ENCODE measurements at places on chromosomes 4 and X.

- no peak for DNase-seq
These were observed 711.9 kb upstream of the FRG1 start for GRCh38 chr4:189228726-189229125.

- no peak for DNase-seq
These were observed 400.6 kb upstream of the MAGEB18 start for GRCh38 chrX:25737540-25737939.

- DNase-seq, result no peak
These were observed 624.3 kb upstream of the EPHA5 start for GRCh38 chr4:66294638-66295037.

- DNase-seq, result peak; percentile 79
These were observed at the start of gene FGFRL1 for GRCh38 chr4:1011022-1011665. FGFRL1 (plus strand) TSS chr4:1011626; CDS start chr4:1012486, 860 bp downstream.

DNA sequence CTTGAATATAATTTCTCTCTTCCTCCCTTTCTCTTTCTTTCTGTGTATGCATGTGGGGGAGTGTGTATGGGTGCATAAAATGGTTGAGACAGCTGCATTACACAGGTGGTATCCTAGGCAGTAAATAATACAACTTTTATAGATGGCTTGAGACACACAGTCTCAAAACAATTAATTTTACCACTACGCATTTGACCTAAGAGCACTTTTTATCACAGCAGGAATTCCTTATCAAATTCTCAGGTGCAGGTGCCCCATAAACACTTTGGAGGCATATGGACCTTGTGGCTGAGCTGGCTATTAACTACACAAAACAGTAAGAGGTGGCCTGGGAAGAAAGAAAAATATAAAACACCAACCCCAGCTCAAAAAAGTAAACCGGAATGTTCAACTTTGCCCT is 91.3 kb downstream of the RASGEF1B start:
- DNase-seq, result no peak

GRCh38 chr4:5730993-5731990 is 20.3 kb downstream of the EVC start:
- DNase-seq, result no peak

- DNase-seq, result no peak
These were observed 31.7 kb downstream of the USP9X start for GRCh38 chrX:41116948-41117347.

- DNase-seq, result no peak
These were observed 986.4 kb downstream of the NLGN4X start for GRCh38 chrX:5242091-5242790.

DNA sequence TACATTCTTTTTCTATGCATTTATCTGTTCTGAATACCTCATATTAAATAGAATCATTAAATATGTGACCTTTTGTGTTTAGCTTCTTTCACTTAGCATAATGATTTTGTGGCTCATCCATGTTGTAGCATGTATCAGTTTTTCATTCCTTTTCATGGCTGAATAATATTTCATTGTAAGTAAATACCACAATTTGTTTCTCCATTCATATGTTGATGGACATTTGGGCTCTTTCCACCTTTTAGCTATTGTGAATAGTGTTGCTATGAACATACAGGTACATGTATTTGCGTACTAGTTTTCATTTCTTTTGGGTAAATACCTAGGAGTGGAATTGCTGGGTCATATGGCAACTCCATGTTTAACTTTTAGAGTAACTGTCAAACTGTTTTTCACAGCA is 85.1 kb downstream of the GNL3L start:
- no peak for DNase-seq

DNA sequence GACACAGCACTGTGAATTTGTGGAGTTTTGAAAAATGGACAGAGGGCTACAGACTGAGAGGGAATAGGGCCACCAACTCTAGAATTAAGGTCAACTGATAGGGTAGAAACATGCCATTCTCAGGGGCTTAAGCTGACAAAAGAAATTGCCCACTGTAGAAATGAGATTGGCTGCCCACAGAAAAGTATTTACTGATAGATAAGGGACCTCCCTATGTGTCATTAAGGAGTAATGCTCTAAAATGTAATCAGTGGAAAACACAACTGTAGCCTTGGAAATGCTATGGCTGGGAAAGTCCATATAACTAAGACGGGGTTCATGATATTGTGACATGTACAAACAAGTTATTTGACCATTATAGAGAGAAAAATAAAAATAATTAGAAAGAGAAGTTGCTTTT is 4.6 kb downstream of the RTL9 start:
- DNase-seq, result no peak

DNA sequence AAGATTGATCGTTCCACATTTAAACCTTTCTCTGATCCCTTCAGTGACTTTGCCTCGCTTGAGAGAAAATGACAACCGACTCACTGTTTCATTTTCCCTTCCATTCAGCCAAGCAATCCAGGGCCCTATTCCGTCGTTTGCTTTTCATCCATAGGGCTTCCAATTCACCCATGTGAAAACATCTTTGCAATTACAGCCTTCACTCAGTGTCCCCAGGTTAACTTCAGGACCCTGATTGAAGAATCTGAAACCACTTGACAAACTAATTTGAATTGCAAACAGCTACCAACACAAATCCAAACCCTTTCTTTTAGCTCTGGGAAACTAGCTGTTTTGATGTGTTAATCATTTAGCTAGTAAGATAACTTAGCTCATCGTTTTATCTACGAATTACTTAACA is 120.2 kb upstream of the FAM9C start:
- DNase-seq, result no peak

DNA sequence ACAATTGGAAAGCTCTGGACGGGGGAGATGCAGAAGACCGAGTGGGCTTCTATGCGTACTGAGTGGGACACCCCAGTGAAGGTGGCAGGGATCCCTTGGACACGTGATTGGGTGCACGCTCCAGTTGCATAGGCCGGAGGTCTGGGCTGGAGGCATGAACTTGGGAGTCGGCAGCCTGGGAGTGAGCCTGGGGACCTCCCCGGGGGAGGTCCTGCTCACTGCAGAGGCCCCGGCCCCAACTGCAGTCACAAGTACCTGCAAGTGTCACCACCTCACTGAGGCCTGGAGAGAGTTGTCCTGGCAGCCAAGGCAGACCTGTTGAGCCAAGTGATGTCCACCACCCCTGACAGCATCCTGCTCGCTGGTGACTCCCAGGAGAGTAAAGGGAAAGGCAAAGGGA is 49.3 kb upstream of the HMX1 start:
- no peak for DNase-seq

GRCh38 chr4:167233685-167234315 is 494 bp downstream of the SPOCK3 start:
- no peak for DNase-seq

GRCh38 chr4:80336582-80336981 is 1.1 kb downstream of the CFAP299 start:
- DNase-seq, result no peak

GRCh38 chrX:47612418-47612817 is 7.2 kb downstream of the SYN1 start:
- no peak for DNase-seq

DNA sequence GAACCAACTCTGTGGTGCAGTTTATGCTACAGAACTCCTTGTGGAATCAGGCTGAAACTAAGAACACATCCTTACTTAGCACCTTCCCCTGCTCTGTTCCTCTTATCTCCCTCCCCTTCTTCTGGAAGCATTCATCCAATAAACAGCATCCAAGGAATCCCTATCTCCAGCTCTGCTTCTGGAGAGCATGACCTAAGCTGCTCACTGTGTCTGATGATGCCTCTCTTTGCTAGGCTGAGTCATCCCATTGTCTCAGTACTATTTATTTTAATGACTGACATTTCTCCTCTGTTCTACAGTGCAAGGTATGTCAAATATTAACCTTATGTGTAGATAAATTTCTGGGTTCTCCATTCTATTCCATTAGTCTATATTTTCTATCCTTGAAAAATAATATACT is 71.2 kb downstream of the BEND2 start:
- no peak for DNase-seq

DNA sequence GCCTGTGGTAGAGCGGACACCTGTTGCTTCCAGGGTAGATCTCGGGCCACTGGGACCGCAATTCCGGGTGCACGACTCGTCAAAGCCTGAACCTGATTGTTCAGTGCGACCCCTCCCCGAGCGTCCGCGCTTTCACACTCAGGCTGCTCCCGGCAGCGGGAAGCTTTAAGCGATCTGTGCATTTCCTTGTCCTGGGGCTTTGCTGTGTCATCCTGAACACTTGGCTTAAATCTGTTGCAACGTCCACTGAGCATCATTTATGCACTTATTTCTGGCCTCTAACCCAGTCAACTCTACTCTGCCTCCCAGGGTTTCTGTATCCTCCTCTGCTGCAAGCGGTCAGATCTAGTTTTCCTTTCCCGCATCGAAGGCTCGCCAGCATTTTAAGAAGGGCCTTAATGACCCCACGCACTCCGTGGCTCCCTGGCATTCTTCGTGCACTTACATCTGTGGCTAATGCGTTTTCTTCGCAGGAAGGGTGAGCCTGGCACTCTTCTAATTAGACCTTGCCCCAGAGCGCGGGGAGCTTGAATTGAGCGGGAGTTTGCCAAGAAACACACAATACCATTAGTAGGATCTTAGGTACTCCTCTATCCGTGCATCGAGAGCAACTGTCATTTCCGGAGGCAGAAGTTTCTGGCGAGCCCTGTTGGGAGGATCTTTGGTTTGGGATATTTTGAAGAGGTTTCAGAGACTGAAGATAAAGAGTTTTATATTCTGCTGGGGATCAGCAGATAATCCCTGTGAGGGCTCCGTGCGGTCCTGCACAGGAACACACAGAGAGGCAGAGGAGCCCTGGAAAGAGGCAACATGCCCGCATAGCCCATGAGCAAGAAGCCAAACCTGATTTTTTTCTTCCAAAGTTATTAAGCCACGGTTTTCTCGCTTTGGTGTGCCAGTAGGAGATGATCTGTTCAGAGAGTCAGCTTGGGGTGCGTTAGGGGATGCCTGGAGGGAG is 654 bp upstream of the DDIT4L start:
- no peak for DNase-seq

DNA sequence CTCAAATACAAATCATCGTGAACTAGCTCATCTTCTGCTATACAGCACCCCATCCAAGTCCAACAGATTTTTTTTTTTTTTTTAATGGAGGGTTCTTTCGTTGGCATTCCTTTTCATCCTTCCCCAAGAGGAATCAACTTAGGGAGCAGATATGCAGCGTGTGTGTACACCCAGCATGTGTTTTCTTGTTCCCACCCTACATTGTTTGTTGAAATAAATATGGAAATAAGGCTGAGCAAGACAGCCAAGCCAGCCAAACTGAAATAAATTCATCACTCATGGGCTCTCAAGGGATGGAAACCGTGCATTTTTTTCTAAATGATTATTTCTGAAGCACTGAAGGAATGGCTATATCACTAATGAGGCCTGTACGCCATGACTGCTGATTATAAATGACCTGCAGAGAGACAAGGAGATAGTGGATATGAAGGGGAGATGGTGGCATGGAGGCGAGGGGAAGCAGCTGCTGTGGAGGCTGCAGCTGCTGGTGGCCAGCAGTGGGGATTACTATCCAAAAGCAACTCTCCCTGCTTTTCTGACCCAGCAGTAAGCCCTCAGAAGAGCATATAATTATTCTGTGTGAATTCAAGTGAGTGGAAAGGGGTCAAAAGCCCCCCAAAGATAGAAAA is 173.9 kb downstream of the MGST2 start:
- DNase-seq, result no peak

DNA sequence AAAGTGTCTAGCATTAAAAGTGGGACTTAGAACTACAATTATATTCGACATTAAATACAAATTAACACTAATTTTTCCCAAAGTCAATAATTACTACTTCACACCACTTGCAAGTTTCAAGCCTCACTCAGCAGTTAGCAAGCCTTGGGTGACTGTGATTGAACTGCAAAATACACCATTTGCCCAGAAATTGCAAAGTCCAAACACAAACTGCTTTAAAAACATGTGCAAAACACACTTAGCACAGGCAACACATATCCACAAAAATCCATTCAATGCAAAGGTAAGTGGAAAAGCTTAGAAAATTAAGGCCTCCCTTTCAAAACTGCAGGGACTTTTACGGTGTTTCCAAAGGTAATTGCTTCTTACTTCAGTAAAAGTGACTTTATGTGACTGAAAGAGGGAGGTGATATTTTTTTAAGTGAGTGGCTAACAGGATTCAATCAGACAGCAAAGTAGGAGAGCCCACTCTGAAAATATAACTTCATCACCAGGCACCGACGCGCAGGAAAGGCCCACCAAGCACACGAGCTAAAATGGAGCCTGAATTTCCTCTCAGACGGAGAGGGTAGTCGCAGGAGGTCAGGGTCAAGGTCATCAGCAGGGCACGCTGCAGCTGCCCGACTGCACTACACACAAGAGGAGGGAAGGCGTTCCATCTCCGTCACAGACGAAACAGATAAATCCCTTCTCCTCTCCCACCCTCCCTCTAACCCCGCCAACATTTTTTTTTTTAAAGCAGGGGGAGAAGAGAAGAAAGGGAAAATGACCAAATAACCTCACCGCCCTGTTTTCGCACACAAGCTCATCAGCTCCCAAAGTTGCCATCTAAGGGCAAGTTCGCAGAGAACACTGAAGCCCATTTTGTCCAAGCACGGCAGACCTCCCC is 3.1 kb downstream of the ZNF827 start:
- no peak for DNase-seq

- DNase-seq, result no peak
These were observed 912.9 kb upstream of the INTU start for GRCh38 chr4:126719852-126720251.

DNA sequence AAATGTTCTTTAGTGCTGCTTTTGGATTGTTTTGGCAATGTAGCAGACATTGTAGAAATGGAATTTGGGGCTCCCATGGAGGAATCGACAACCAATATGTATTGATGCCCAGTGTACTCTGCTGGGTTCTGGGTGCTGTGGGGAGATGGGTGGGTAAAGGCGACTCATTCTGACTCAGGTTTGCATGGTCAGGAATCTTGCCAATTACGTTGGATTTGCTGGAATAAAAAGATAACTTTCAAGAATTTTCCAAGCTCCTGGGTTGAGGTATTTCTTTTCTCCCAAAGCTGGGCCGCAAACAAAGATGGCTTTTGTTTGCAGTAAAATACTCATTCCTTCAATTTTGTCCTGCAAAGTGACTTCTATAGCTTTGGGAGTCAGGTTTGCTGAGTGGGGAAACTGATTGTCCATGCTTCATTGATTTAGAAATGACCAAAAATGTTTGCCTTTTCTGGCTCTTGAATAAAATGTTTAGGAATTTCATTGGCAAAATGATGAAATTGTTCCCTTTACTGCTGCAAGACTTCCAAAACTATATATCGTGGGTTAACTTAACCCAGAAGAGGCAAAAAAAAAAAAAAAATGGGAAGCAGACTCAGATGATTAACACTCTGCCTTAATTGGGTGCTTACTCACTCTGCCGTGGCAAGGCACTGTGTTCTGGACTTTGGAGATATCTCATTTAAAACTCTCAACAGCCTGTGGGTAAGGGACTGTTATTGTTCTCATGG is 57.0 kb downstream of the RTL9 start:
- DNase-seq, result no peak

DNA sequence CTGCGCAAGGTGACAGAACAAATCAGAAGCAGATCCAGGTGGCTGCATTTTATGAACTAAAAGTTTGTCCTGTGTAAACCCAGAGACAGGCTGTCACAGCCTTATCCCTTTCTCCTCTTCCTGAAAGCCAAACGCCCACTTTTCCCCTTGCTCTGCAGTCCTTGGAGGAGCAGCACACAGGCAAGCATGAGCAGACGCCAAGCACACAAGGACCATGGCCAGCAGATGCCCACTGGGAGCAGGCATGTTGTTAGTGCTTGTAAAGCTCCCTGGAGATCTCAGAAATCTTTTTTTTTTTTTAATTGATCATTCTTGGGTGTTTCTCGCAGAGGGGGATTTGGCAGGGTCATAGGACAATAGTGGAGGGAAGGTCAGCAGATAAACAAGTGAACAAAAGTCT is 11.5 kb upstream of the HOPX start:
- DNase-seq, result no peak

Data from GM18507 (cell line).